ENCODE measurements at places on chromosomes 12 and 14.
A peak's percentile ranks its signal among the peaks of the same experiment; 100 is the strongest.

- no peak for DNase-seq
These were observed 599.8 kb upstream of the TMEM132C start for GRCh38 chr12:127667131-127667685.

DNA sequence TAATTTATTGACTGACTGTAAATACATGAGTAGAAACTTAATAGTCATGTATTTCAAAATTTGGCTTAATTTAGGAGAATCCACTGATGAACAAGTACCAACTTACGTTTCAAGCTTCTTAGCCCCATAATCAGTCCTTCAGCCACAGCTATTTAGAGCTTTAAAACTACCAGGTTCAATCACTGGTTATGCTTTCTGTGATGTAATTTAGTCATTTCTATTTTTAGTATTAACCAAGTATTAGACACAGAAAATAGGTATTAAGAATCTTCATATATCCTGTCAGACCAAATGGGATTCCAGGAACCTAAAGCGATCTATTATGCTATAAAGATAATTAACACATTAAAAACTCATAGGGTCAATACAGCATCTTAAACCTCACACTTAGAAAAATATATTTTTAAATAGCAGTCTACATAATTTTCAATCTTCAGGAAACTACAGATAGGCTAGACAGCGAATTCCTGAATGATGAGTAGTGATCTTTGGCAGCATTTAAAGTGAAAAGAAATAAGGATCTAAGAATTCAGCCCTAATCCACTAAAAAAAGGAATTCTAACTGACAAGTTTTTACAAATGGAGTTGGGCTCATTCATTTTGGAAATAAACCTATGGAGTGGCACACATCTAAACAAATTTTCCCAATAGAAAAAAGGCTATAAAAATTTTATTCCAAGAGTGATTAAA is 51.5 kb downstream of the ZC3H14 start:
- peak; percentile 64 for DNase-seq

- peak; percentile 97 for DNase-seq
These were observed 7.5 kb downstream of the HEBP1 start for GRCh38 chr12:12992418-12993130.

DNA sequence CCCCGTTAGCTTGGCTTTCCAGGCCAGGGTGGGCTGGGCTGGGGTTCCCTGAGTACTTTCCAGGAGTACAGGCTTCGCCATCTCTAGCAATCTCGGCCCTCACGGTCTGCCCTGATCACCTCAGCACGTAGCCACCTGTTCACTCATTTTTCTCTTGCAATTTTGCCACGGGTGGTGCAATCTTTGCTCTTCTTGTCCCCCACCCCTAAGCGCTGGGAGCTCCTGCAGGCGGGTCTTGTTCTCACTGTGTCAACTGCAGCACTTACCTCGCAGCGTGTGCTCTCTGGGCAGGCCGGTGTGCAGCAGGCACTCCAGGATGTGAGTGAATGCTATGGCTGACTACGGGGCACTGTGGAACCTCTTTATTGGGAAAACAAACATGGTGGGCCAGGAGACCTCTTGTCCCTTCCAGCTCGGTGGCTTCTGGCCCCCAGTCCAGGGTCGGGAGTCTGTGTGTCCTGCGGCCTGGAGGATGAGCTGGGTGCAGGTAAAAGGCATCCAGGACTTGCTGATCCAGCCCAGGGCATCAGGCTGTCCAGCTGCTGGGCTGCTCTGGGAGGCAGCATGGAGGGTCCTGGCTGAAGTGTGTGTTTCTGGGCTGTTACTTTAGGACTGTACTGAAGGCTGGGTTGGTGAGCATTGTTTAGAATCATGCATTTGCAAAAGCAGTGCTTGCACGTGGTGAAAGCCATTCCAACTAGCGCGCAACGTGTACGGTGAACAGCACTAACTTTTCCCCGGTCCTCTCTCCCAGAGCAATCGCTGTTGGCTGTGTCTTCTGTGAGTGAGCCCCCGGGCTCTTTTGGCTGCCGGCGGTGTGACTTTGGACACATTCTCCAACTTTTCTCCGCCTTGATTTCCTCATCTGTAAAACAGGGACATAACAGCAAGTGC is 1.5 kb upstream of the ULK1 start:
- no peak for DNase-seq

GRCh38 chr12:65988596-65988995 is 142.0 kb downstream of the LLPH start:
- no peak for DNase-seq

DNA sequence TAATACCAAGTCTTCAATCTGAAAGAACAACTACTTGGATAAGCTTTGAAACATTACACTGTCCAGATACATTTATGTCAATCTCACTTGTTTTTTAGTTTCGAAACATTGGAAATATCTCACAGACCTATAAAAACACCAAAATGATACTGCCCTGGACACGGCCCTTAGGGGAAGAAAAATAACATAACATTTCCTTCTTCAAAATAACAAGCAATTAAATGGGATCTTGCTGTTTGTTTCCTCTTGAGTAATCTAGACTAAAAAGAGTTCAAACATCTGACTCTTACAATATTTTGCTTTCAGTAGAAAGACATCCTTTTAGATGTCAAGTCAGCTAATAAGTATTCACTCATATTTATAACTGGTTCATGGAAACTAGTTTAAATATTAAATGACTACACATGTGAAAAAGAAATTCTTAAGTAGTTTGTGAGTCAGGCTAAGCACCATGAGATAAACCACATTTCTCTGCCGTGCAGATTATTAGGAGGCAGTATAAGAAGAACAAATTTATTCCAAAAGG is 87.5 kb downstream of the EPS8 start:
- DNase-seq: peak; percentile 65

DNA sequence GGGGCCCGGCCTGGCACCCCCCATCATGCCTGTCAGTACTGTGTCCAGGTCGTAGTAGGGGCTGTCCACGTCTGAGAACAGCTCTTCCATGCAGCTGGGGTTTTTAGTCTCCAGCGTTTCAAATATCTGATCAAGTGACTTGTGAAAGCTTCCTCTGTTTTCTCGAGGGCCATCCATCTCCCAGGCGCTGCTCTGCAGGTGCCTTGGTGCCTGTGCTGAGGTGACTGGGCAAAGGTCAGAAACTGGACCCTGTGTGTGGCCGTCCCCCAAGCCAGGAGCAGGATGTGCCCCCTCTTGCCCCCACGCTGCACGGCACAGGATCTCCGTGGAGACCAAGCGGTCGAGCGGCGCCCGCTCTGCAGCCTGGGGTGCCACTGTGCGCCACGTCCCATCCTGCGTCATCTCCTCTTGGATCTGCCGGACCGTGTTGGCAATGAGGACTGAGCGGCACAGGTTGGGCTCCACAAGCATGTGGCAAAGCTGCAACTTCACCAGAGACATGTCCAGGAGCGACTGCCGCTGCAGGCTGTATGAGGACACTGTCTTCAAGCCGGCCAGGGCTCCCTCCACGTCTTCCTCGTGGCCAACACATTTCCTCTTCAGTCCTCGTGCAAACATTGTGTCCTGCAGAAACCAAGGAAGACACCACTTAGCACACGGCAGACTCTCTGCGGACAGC is 9.4 kb downstream of the CDCA4 start:
- DNase-seq: no peak

DNA sequence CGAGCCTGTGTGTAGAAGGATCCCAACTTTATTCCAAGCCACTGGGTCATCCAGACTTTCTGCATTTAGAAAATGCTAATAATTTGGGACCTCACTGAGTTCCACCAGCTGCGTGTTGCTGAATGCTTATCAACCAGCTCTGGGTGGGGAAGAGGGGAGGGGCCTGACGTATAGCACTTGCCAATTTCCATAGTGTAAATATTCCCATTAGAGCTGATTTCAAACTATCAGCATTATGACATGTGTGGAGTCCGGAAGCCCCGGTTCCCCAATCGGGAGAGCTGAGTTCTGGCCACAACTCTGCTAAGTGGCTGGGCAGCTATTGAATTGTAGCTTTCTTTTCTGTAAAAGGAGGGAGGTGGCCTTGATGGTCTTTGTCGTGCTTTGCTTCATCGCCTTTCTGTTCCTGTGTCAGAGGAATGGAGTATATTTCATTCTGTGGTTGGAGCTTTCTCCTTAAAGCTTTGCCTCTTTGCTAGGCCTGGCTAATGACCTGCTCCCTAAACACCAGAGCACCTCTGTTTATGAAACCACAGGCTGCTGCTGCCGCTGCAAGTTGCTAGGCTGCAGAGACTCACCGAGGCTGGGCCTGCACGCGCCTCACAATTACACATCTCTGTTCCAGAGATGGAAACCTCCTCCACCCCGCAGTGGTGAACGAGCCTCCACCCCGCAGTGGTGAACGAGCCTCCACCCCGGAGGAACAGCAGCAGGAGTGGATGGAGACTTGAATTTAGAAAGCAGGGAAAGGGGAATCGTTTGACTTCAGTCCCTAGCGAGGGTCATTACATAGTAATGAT is 7.7 kb upstream of the BCL7A start:
- DNase-seq: no peak

DNA sequence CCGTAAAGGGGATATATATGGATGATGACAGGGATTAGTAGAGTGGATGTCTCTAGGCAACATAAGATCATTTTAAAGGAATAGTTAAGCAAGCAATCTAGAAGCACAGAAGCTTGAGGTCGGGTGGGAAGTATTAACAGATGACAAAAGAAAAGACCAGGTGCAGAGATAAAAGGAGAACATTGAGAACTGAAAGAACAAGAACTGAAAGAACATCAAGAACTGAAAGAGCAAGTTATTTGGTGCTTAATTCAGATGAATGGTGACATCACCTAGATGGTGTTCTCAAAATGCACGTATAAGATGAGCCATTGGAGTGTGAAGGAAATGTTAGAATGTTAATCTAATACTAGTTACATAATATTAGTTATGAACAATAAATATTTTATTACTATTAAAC is 224.0 kb upstream of the PDE3A start:
- DNase-seq: no peak

DNA sequence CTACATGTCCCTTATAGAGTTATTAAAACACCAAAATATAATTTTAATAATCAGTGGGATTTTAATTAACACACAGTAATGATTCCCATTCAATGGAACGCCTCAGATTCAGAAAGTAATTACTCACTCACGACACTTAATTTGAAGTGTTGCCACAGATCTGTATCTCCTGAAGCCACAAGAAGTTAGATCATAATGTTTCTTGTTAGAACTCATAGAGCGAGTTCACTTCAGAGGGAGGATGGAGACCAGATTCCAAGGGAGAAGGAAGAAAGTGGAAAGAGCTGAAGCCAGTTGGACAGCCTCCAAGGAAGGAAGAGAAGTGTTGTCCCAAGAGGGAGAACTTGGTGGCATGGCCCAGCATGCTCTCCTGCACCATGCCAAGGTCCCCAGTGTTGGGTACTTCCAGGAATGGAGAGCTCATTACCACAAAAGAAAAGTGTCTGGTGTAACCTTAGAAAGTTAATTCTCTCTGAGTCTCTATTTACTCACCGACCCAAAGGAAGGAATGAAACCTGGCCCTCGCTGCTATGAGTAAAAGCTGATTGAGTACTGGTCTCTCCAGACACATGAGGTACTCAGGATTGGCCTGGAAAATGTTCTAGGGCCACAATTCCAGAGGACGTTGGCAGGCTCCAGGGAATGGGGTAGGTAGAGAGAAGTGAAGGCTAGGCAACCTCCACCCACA is 305.4 kb downstream of the BCL11B start:
- no peak for DNase-seq

DNA sequence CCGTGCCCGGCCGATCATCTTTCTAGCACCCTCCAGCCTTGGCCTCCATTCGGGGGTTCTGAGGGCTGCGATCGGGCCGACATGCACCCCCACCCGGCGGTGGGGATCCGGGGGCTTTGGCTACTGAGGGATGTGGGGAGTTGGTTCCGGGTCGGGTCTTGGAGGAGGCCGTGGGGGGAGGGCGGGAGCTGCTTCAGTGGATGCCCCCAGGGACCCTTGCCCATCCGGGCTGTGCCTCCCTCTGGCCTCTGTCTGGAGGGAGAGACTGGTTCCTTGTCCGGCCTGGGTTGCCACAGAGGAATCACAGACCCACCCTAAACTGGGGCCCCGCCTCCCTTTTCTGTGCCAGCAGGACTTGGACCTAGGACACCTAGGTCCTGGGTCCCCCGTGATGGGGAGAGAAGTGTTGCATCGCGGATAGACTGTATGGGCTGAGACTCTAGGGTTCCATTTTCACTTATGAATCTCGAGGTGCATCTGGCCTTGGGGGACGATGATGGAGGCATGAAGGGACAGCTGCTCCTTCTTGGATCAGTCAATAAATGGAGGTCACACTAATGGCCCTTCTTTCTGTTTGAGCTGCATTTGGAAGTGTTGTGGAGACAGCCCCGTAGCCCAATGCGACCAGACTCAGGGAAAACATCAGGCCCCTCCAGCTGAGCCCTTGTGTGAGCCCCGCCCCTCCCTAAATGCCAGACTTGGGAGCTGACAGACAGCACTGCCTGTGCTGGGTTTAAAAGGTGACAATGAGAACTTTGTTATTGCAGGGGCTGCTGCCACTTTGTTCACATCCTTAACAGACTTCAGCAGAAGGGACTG is 577 bp downstream of the DTX3 start:
- no peak for DNase-seq

DNA sequence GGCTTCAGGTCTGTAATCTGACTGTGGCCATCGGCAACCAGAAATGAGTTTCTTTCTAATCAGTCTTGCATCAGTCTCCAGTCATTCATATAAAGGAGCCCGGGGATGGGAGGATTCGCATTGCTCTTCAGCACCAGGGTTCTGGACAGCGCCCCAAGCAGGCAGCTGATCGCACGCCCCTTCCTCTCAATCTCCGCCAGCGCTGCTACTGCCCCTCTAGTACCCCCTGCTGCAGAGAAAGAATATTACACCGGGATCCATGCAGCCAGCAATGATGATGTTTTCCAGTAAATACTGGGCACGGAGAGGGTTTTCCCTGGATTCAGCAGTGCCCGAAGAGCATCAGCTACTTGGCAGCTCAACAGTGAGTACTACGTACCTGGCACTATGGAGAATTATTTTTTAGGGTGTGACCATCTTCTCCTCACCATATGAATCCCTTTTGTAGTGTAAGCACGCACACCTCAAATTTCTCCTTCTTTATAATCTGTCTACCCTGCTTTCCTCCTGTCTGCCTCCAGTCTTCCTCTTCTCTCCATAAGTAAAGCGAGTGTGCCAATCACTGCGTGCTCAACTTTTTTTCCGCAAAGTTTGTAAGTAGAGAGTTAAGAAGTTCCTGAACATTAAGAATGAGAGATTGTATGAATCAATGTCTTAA is at the start of gene TPH2:
TSS of gene TPH2 (plus strand) at position 118 of the 658 bp plus-strand sequence. CDS start at position 260, 142 bp downstream.
- peak; percentile 63 for DNase-seq

DNA sequence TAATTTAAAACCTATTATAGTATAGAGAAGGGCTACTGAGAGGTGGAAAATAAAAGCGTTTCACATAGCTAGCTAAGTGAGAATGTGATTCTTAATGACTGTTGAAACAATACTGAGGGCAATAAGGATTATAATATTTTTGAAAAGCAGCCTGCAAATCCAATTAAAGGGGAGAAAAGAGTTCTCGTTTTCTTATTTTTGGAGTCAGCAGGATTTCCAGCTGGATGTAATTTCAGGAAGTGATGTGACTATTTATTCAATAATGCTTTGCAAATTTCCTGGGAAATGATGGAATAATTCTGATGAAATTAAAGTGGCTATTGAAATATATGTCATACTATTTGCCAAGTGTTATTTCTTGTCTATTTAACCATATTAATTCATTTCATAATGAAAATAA is 279.1 kb downstream of the AEBP2 start:
- DNase-seq: no peak

All from cardiac fibroblast (primary cell).